ENCODE measurements at places on chromosomes 1 and 21.

DNA sequence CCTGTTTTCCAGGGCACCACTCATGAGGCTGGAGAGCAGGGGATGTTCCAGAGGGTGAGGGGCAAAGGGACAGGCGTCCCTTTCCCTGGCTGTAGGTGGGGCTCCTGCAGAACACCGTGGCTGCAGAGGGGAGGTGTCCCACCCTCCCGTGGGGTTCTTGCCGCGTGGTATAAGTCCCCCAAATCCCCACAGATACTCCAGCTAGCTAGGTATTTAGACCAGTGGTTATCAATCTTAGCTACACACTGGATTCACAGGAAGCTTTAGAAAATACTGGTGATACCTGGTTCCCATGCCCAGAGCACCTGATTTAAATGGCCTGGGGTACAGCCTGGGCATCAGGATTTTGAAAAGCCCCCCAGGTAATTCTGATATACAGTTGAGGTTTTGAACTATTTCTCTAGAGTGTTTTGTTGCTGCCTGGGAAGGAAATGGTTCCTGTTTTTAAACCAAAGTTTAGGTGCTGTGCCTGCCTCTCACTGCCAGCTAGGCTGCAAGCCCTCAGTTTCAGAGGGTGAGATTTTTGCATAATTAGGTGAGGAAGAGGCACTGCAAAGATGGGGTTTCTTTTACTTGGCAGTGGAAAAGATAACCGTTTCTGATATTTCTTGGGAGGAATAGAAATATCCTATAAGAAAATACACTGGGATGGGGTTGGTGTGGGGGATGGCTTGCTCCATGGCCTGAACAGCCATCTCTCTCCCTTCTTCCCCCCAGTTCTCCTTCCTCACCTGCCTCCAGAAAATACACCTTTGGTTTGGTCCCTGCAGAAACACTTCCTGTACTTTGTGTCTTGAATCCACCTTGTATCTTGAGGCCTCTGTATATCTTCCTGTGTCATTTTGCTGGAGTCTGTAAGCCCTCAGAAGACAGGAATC is 51.7 kb downstream of the RASSF5 start:
- DNase-seq: no peak

DNA sequence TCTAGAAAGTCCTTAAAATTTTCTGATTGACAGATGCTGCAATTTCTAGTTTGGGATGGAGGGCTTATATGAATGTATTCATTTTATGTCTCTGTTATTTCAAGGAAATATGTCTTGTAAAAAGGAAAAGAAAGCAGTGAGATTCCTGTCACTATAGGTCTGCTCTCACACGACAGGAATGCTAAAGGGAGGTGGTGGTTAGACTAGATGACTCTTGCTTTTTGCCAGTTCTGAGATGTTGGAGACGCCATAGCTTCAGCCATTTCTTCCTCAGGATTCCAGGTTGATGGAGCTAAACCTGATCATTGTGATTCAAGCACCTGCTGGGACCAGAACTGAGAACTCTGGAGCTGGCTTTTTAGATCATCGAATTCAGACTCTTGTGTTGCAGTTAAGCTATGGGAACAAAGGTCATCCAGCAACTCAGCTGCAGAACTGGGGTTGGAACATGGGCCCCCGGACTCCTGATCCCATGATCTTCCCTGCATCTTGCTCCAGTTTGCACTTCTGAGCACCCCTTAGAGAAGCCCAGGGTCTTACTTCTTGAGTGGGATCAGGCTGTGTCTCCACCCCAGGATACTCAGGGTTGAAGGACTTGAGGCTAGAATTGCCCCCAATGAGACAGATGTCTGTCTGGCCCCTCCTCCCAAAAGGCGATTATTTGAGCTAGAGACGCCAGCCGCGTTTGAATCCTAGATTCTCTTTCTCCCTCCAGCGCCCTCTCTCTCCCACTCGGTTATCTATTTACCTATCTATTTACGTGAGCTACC is 46.7 kb upstream of the FOXO6 start:
- DNase-seq: no peak

GRCh38 chr21:45405271-45405818 is 380 bp downstream of the COL18A1 start:
- DNase-seq: no peak

- DNase-seq: peak; percentile 98
Measured at GRCh38 chr21:34545079-34545884, 33.3 kb upstream of the KCNE1 start.

GRCh38 chr1:168243636-168244212 is 17.9 kb downstream of the SFT2D2 start:
- no peak for DNase-seq

GRCh38 chr1:183002267-183002666 is 21.0 kb upstream of the LAMC1 start:
- DNase-seq: no peak

- DNase-seq: peak; percentile 5
Measured at GRCh38 chr1:2539312-2539907, 9.3 kb upstream of the HES5 start.

DNA sequence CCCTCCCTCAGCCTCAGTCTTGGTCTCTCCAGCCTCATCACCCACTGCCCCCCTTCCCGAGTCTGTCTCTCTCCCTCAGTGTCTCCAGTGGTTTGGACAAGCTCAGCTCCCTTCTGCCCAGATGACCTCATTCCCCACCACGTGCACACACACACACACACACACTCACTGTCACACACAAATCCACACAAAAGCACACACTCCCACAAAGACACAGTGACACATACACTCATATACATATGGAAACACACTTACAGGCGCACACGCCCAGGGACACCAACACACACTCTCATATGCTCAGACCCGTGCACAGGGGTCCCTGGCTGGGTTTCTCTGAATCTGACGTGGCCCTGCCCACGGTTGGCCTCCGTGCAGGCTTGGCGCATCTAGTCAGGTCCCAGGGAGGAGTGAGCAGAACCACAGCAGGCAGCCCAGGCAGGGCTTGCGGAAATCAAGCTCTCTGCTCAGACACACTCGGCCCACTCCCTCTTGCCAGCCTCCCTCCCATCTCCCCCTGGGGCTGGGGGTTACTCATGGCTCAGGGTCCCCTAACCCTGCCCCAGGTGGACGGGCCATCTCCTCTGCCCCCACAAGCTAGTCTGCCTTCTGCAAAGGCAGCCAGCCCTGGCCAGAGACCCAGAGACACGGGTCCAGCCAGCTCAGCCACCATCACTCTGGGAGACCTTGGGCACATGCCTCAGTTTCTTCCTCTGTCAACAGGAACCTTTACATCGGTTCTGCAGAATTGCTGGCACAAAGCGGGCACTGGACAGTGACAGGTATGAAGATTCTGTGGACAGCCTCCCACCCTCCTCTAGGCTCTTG is 38.5 kb upstream of the FAM131C start:
- DNase-seq: no peak

- DNase-seq: no peak
Measured at GRCh38 chr1:229879746-229880145, 187.3 kb upstream of the GALNT2 start.

DNA sequence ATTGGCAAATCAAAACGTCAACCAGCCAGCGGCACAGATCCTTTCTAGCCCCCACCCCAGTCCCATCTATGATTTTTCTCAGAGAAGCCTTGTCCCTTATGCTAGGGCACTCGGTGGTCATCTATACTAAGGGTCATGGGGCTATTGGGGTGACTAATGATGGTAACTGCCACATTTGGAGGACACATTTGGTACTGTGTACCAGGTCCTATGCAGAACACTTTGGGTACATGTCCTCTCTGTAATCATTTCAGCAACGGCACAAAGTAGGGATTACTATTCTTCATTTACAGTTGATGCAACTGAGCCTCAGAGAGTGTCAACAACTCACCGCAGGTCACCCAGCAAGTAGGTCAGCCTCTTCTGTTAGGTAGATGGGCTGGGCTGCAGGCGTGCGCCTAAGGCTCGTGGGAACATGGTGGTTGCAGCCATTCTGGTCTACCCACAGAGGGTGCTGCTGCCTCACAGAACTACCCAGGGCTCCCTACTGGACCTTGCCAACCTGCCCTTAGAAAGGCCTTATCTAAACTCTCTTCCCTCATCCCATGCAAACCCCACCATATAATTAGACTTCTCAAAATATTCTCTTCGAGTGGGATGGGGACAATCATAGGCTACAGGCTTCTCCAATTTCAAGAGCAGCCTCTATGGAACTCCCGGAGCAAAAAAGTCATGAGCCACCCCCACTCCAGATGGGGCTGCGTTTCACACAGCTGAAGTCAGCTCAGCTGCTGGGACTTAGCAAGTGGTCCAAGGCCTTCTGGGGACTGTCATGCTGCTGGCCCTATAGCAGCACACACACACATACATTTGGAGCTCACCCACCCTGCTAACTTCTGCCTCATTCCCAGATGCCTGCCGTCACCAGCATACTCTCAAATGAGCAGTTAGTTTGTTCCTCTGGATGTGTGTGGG is 5.8 kb upstream of the SDHB start:
- peak; percentile 72 for DNase-seq

GRCh38 chr1:82775406-82776000 is 974.8 kb downstream of the ADGRL2 start:
- DNase-seq: peak; percentile 0

DNA sequence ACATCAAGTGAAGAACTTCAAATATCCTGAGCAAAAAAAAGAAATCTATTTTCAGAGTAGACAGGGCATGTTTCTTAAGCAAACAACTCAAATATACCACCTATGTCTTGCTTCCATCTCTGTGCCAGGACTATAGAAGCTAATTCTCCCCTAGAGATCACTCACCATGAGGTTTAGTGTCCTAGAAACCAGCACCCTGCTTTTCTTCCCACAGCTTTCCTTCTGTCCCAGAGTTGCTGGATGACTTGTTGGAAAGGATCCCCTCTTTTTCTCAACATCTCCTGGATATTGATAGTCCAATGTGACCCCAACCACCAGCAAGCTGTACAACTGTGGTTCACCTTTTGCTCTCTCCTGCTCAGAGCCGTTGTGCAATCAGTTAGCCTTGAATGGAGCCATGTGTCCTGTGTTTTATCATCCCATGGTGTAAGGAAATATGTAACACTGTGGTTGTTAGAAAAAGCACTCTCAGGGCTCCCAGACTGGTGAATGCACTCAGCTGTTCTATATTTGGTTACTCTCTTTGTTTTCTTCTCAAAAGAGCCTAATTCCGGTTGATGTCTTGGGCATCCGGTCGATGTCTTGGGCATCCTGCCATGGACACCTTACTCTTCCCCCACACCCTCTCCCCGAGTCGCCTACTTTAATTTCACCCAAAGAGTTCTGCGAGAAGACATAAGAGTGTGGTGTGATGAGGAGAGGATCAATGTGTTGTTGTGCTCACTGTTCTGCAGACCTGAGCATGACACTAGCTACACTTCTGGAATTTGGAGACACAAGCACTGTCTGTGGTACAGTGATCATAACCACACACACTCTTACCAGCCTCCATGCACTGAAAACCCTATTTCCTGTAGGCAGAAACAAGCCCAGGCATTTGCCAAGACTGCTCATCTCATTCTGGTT is 1.7 kb downstream of the TNFSF4 start:
- DNase-seq: peak; percentile 58

GRCh38 chr1:233791721-233792120 is 112.8 kb upstream of the SLC35F3 start:
- DNase-seq: no peak

GRCh38 chr1:43572538-43572937 is 41.9 kb downstream of the PTPRF start:
- DNase-seq: no peak

DNA sequence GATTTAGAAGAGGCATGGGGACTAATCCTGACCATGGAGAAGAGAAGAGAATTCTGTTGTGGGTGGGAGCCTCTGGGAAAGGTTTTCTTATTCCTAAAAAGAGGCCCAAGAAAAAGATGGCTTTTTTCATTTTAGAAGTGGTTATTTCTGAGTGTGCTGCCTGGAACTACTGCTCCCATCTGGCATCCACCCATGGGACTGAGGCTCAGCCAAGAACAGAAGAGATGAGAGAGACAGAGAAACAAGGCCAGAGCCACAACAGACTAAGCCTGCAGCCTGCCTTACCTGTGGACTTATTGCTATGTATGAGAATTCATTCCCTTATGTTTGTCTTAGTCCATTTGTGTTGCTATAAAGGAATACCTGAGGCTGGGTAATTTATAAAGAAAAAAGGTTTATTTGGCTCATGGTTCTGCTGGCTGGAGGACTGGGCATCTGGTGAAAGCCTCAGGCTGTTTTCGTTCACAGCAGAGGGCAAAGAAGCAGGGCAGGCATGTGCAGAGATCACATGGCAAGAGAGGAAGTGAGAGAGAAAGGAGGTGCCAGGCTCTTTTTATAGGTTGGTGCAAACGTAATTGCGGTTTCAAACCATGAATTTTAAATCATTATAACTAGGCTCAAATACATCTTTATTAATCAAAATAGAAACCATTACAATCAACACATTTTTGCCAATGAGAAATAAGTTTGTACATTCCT is 57.5 kb upstream of the PRDM2 start:
- peak; percentile 78 for DNase-seq

DNA sequence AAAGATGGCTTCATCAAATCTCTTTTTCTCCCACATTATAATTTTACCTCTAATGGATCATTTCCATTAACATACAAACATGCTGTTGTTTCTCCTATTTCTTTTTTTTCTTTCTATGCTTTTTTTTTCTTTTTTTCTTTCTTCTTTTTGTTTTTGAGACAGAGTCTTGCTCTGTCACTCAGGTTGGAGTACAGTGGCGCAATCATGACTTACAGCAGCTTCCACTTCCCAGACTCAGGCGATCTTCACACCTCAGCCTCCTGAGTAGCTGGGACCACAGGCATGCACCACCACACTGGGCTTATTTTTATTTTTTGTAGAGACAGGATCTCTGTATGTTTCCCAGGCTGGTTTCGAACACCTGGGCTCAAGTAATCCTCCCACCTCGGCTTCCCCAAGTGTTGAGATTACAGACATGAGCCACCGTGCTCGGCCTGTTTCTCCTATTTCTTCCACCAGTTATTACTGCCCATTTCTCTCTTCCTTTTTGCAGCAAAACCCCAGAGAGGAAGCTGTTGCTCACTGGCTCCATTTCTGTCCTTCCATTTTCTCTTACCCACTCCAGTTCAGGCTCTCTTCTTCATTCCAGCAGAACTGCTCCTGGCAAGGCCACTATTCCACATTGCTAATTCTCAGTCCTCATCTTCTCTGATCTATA is 32.1 kb upstream of the OPRD1 start:
- peak; percentile 53 for DNase-seq

DNA sequence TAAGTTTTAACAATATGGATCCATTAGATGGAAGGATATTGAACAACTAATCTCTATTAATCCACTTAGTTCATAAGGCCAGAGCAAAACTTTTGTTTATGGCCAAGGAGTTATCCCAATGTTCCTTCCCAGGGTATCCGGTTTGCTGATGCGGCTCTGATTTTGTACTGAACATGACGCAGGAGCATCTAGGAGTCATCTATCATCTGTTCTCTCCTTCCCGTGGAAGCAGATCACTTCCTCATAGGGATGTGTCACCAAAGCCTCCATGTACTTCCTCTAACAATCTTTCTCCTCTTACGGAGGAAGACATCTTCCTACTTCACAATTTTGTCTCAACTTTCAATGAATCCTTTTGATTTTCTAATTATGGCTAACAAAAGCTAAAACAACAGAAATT is 206.6 kb downstream of the APP start:
- DNase-seq: peak; percentile 79

DNA sequence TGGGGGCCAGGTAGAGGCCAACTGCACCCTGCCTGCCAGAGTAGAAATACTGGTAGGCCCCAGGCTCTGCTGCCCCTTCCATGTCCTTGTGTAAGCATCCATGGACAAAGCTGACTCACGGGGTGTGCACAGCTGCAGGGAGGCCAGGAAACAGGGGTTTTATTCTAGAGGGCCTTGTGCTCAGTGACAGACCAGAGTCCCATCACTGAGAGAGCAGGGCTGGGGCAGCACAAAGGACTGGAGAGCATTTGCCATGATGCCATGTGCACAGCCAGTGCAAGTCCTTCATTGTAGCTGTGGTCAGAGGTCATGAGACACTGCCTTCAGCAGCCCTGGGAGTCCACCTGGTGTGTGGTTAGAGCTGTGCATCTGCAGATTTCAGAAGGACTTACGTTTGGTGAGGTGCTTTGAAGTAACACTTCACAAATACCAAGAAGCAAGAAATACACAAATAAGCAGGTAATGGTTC is 8.1 kb downstream of the ARF1 start:
- no peak for DNase-seq

All from MV-4-11 (cell line).